ENCODE measurements at places on chromosomes 5 and 9.

GRCh38 chr9:113644321-113644720 is 180.8 kb downstream of the RGS3 start:
- no peak for DNase-seq

DNA sequence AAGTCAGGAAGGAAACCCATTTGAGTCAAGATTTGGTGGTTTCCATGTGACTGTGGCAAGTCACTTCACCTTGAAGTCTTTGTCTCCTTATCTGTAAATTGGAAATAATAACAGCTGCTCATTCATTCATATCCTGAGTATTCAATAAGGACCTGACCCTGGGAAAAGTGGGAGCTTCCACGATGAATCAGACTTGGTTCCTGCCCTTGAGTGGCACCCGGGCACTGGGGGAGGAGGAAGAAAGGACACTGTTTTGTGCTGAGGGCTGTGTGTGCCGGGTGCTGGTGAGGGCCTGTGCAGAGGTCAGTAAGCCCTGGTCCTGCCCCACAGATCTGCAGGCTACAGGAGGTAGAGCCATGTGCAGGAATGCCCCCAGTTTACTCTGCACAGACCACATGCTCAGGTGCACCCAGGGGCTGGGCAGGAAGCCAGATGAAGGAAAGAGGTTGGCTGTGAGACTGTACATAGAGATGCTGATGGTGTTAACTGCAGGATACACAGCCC is 6.8 kb downstream of the NDST1 start:
- no peak for DNase-seq

DNA sequence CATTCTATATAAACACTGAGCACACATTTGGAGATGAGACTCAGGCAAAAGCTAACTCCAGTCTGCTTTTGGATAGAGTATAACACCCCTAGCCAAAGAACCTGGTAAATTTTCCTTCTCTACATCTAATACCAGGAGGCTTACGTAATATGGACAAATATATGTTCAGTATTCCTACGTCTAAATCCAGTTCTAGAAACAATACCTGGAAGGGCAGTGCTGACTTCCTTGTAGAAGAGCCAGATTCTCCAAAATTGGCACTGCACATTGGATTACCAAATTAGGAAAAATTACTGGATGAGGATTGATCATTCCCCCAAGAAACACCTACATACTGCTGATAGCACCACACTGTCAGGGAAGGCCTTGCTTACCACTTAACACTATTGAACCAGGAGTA is 247.4 kb downstream of the SAXO1 start:
- no peak for DNase-seq

DNA sequence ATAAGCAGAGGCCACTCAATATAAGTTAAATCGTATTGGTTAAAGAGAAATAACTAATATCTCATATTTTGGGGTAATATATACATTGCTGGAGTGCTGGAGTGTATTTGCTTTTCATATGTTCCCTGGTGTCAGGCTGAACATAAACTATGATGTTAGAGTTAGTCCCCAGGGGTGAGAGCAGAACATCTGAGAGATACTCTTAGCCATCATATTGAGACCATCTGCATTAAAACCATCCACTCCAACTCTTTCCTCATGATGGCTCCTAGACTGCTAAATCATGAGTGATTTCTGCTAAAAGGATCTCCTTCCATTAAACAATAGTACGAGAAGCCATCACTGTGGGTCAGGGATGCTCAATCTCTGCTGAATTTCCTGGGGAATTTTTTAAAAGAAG is 436.2 kb downstream of the DTWD2 start:
- no peak for DNase-seq

DNA sequence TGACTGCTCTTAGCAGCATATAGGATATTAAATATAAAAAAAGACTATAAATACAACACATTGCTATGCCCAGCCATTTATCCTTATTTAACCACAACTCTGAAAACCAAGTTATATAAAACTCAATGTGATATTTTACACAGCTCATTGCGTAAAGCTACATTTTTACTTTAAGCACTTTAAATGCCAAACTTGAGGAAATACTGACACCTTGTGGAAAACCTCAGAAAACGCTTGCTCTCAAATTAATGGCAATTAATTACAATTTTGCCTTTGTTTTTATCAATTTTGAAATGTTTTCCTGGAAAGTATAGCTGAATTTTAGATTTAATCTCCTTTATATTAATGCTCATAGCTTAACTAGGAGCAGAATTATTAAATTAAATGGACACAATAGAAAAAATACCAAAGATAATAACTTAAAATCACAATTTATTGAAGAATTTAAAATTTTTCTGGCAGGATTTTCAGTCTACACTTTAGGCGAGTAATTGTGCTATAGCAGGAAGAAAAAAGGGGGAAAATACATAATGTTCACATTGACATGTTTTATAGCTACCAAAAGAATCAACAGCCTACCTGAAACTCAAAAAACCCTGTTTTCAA is 25.2 kb upstream of the PLAC8L1 start:
- DNase-seq: no peak

DNA sequence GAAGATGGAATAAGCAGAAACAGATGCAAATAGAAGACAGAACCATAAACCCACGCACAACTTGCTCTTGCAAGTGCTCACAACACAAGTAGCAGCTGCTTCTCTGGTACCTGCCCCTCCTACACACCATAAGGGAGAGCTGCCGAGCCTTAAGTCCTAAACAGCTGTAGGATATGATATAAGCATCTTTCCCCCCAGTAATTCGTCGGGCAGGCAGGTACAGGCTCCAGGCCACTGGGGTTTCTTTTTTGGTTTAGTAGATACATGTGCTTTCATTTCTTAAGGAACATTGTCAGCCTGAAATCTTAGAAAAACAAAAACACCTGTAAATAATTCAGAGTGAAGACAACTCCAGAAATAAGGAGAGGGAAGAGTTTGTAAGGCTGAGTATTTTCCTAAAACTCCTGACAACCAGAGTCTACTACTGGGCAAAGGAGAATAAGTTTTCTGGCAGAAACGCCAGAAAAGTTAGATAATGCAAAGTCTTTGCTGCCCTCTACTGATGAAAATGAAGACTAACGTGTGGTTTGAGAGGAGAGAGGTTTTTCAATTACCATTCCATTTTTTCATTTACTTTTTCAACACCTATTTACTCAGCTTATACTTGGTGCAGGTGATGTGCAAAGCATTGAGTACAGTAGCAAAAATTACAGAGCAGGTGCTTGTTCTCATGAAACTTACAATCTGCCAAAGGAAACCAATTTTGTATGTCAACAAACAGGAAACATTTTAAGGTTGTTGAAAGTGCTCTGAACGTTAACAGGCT is 20.1 kb upstream of the TCERG1 start:
- DNase-seq: no peak

DNA sequence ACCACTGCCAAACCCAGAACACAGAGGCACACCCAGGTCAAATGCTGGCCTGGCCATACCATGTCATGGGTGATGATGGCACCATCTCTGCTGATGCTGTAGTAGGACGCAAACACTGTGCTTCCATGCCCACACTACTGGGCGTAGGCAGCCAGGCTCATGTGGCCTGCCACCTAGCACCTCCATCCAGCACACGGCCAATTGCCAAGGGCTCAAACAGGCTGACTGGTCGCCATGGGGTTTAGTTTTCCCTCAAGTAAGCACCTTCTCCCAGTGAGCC is 39.4 kb downstream of the BICD2 start:
- no peak for DNase-seq

- no peak for DNase-seq
These were observed 93.0 kb downstream of the MAMDC2 start for GRCh38 chr9:70136632-70137031.

DNA sequence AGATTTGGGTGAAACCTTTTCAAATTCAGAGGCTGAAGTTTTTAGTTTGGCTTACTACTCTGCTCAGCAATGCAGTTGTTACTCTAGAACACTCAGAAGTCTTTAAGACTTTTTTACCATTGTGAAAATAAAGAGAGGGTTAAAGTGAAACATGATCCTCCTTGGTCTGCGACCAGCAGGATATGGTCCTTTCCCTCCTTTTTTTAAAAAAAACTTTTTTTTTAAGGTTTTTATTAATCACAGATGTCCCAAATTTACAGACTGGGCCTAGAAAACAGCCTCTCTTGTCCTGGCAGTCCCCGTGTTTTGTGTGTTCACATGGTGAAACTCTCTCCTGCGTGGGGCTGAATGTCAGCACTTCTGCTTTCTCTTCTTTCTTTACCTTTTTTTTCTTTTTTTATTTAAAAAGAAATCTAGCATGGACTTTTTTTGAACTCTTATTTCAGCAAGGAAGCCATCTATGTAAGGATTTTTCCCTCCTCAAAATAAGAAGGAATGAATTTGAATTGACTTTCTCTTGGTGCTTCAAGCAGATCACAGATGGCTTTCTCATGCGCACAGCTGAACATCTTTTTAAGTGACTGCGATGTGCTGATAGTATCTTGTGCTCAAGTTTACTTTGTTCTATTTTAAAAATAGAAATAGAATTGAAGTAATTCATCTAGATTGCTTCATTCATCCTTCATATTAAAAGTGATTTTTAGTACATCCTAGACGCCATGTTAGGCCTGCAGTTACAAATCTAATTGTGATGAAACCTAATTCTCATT is 128.7 kb upstream of the OTULINL start:
- no peak for DNase-seq

- DNase-seq: no peak
These were observed 22.3 kb upstream of the SNAPC3 start for GRCh38 chr9:15400281-15400941.

DNA sequence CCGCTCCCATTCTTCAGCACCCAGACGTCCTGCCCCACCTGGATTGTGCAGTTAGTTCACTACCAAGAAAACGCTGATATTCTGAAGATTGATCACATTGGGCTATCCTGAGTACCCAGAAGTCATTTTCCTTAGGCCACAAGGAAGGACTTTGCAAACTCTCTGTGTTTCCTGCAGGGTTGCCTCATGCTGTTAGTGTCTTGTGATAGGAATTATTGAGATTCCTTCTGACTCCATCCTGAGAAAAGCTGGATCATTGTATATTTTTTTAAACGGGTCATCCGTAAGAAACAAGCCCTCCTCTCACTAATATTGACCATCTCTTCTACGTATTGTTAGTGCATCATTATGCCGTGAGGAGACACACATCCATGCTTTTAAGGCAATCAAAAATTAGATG is 96.0 kb upstream of the DAPK1 start:
- no peak for DNase-seq
